ENCODE measurements at places on chromosomes 2 and 18.

- no peak for DNase-seq
These were observed 112.1 kb downstream of the KYNU start for GRCh38 chr2:142989273-142990204.

GRCh38 chr2:177264209-177264692 lies 276 bp downstream of the NFE2L2 start:
- DNase-seq: peak; percentile 51

GRCh38 chr2:2146220-2146619 lies 184.9 kb downstream of the MYT1L start:
- no peak for DNase-seq

- no peak for DNase-seq
These were observed 369.4 kb downstream of the PARD3B start for GRCh38 chr2:204914708-204915107.

DNA sequence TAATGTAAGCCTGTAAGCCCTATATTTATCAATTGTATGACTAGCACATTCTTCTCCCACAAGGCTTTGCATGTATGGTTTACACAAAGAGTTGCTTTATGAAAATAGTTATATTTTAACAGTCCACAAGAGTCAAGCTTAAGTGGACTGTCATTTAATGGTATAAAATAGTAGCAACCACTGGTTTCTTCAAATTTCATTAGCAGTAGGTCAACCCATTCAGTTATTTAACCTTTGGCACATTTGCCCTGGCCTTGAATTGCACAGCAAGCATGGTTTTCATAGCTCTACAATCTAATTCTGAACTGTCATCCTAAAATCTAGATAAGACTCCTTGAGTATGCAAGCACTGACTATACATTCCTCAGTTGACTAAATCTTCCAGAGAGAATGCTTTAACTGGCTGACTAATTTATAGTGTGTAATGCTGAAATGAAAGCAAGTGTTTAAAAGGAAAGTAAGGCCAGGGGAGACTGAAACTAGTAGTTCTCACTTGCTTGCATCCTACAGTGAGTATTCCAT lies 1.8 kb downstream of the DPP4 start:
- no peak for DNase-seq

DNA sequence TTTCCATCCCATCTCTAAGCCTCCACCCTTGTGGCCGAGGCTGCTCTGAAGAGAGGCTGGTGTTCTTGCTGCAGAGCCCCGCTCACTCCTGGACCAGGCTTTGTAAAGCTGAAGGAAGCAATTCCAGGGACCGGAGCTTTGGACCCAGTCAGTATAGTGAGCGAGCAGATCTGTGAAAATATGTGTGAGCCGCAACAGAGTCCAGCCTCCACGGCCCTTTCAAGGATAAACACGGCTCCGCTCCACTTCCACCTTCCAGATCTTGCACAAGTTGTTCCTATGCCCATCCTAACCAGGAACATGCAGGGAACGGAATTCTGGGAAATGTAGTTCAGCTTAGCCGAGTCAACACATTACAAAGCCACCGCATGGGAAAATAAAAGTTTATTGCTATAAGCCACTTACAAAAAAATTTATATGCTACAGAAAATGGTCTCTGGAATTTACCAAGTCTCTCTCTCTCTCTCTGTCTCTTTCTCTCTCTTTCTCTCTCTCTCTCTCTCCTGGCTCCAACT lies 151.7 kb upstream of the ZNF521 start:
- peak; percentile 39 for DNase-seq

All from ELF-1 (cell line).